ENCODE measurements at places on chromosomes 3 and 15.

GRCh38 chr15:44738340-44738984, 2.1 kb downstream of the TRIM69 start:
- peak; percentile 29 for DNase-seq

DNA sequence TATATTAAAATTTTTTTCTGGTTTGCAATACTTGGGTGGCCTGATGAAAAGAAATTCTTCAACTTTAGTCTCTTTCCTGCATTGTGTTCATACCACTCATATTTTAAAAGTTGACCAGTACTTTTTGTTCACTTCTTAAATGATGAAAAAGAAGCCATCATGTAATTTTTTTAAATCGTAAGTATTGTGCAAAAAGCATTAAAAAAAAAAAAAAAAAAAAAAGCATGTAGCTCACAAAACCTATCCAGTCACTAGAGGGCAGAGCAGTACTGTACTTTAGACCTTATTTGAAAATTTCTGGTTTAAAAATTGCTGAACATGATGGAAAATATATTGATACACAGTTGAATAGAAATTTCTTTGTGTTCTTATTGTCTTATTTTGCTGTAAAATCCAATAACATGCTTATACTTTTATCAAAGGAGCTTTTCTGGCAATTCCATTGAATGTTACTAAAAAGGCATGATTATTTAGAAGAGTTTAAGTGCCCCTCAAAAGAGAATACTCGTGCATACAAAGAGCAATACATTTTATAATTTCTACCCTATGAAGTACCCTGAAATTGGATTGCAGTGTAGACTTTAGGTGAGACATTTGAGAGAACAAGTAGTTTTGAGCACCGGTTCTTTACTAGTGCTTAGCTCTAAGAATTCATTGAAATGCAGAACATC, 137.7 kb downstream of the BBX start:
- no peak for DNase-seq

GRCh38 chr3:4834403-4834866, 144.8 kb upstream of the BHLHE40 start:
- DNase-seq = no peak

DNA sequence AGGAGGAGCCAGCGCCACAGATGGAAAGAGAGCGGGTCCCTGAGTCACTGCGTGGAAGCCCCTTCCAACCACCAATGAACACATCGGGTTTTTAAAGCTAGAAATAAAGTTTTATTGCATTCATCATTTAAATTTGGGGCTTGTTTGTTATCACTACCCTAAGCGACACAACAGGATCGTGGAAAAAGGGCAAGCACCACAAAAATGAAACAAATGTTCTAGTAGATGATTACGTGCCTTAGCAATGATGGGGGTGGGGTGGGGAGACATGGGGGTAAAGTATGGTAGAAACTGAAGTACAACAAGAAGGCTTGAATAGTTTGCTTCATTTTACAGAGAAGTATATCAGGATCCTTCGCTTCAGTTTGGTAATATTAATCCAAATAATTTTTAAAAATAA, 221.6 kb upstream of the ATP10A start:
- no peak for DNase-seq

DNA sequence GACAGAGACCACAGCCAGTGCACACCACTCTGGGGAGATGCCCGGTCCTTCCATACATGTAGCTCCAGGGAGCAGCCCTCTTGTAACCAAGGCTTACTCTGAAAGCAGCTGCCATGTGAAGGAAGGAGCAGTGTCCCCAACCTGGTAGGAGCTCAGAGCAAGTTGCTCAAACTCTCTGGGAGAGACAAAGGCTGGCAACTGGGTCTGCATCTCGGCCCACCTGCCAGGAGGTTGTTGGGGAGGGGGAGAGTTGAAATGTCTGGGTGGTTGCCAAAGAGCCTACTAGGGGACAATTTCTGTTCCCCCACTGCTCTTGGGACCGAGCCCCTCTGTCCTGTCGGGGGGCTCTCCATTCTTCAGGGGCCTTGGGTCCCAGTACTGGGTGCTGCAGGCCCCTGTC, 309.9 kb downstream of the TLE3 start:
- no peak for DNase-seq

GRCh38 chr3:10205451-10206165, 40.9 kb downstream of the IRAK2 start:
- no peak for DNase-seq

DNA sequence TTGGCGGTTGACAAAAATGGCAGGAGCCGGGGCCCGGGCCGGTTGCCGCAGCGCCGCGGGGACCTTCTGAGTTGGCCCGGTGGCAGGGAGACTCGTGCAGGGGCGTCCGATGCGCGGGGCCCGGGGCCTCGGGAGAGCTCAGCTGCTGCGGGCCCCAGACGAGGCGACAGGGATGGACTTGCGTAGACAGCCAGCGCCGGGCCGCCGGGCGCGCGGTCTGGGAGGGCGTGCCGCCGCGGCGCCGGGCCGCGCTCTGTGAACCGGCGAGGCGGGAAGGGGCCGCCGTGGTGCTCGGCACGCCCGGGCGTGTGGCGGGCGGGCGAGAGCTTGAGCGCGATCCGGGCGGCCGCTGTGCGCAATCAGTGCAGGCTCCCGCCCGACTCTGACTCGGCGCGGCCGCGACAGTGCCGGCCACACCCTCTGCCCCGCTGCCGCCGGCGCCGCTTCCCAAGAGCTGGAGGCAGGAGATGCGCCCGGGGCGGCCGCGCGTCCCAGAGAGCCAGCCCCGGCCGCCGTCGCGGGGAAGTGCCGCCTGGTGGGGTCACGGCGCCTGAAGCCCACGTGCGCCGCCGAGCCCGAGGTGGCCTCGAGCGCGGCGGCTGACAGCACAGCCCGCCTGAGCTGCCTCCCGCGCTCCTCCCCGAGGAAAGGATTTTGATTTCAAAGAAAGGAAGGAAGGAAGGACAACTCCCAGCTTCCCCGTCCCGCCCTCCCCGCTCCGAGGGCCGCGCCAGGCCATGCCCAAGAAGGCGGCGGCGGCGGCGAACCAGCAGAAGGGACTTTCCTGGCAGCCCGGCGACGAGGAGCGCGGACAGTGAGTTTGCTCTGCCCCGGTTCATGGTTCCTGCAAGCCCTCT, 657 bp downstream of the TLNRD1 start:
- peak; percentile 71 for DNase-seq

DNA sequence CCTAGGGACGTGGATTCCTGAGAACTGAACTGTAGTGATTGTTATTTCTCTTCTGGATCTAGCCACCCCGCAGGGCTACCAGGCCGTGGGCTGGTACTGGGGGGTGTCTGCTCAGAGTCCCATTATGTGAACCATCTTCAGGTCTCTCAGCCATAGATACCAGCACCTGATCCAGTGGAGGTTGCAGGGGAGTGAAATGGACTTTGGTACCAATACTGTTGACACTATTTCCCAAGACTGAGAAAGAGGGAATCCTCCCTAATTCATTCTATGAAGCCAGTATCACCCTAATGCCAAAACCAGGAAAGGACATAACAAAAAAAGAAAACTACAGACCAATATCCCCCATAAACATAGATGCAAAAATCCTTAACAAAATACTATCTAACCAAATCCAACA, 237.0 kb upstream of the AGTR1 start:
- no peak for DNase-seq

GRCh38 chr15:89108835-89109234, 20.6 kb downstream of the ABHD2 start:
- no peak for DNase-seq

DNA sequence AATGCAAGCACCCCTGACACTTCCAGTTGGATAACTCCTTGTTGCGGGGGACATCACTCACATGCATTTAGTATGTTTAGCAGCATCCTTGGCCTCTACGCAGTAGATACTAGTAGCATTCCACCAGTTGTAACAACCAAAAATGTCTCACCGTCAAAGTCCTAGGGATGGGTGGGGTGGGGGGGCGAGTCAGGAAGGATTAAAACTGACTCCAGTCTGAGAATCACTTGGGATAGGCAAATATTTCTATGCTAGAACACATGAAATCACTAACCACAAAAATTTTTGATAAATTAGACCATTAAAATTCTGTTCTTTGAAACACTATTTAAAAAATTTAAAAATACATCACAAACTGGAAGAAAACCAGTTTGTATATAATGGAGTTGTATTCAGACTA, 18.0 kb downstream of the ICE2 start:
- DNase-seq = no peak

DNA sequence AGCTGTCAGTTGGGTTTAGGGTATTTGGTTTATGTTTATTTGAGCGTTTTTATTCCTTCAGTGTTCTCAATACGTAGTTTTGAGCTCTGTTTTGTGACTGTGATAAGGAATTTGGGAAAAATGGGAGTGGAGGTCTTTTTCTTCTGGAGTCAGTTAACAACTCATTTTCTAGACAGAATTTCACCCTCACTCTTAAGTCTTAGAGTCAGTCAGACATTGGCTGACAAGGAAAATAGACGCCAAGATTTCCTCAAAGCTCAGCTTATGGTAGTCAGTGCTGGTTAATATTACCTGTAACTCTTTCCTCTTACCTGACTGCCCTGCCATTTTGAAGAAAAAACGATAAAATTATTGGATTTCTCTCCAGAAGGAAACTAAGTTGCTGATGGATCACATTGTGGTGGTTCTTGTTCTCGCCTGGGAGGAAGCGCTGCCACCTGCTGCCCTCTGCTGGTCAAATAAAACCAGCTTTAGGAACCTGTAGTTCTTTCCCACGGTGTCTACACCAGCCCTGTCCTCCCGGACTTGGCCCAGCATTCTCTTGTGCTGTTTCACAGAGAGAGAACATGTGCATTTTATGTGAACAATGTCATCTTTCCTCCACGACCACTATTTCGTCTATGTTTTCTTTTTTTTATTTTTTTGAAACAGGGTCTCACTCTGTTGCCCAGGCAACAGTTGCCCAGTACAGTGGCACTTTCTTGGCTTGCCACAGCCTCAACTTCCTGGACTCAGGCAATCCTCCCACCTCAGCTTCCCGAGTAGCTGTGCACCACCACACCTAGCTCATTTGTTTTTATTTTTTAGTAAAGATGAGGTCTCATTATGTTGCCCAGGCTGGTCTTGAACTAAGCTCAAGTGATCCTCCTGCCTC, 41.4 kb upstream of the UMPS start:
- peak; percentile 92 for DNase-seq
